ENCODE measurements at places on chromosomes 6 and 20. TPM values are rescaled to one million over a fixed set of nuclear protein-coding genes. Genes with fewer than 3 reads are reported as not detected.
A peak's percentile ranks its signal among the peaks of the same experiment; 100 is the strongest.

The POM121L2 gene
- not detected for total RNA-seq

DNA sequence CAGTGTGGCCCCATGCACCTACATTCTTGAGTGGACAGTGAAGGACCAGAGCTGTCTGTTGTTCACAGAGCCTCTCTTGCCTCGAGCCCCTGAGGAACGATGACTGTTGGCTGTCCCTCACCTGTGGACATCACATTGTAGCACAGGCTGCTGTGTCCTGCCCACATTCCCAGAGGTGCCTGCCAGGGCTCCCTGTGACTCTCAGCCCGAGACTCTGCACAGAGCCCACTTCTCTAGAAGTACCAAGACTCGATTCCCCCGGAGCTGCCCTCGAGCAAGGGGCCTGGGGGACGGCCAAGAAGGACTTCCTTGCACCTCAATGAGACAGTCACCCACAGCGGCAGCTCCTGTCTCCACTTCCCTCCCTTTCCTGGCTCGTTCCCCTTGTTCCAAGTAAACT lies 28.6 kb upstream of the DLGAP4 start:
- peaks cover 26% of the 10 kb centered on the region for H3K27me3 ChIP-seq
- H3K27ac ChIP-seq, result no peak overlapping the region
- H3K4me3 ChIP-seq, result no peak overlapping the region
- H3K36me3 ChIP-seq, result no peaks in the 10 kb centered on the region
- no peaks in the 10 kb centered on the region for H3K4me1 ChIP-seq
- no peak for DNase-seq

The PSORS1C2 gene
- not detected for total RNA-seq

GRCh38 chr6:42335896-42336295 lies 115.8 kb downstream of the TRERF1 start:
- H3K4me3 ChIP-seq, result no peak overlapping the region
- peaks cover 8% of the 10 kb centered on the region for H3K4me1 ChIP-seq
- H3K27ac ChIP-seq, result no peak overlapping the region
- no peaks in the 10 kb centered on the region for H3K36me3 ChIP-seq
- DNase-seq, result no peak
- no peaks in the 10 kb centered on the region for H3K27me3 ChIP-seq

The HLA-DQB1 gene
- total RNA-seq, result not detected

- H3K4me1 ChIP-seq, result peaks cover 20% of the 10 kb centered on the region
- H3K27ac ChIP-seq, result no peak overlapping the region
- no peaks in the 10 kb centered on the region for H3K27me3 ChIP-seq
- DNase-seq, result no peak
Observed at GRCh38 chr20:25539742-25540672, 45.3 kb downstream of the NINL start.

DNA sequence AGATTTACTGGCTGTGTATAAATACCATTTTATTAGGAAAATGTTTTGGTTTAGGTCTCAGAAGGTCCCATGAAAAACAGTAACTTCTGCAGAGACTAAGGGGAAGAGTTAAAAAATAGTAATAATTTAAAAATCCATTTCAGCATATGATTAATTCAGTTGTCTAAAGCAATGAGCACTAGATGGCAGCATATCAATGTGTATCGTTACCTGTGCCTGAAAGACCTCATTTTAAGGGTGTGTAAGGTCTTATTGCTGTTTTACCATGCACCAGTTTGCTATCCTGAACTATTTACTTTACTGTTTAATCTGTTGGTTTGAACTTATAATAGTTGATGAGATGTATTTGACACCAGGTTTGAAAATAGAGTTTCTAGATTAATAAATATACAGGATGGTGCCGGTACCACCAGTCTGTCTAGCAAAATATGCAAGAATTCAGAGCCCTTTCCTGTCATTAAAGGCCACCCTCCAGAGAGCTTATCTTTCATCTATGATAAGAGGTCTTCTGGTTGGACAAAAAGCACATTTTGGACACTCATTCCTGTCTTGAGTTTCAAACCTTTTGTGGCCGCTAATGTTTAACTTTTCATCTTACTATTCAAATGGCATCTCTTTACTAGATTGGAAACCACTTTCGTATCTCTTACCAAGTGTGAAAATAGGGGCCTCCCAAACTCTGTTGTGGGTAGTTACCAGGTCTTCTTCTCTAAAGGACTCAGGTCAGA lies 8.9 kb upstream of the AHI1 start:
- H3K27ac ChIP-seq, result no peak overlapping the region
- H3K4me3 ChIP-seq, result no peak overlapping the region
- H3K27me3 ChIP-seq, result no peaks in the 10 kb centered on the region
- H3K4me1 ChIP-seq, result no peaks in the 10 kb centered on the region
- DNase-seq, result peak; percentile 58
- no peaks in the 10 kb centered on the region for H3K36me3 ChIP-seq

GRCh38 chr6:15290067-15290680 lies 44.3 kb downstream of the JARID2 start:
- no peaks in the 10 kb centered on the region for H3K27me3 ChIP-seq
- H3K4me1 ChIP-seq, result 0 out of 2 replicates have a peak, but pooled peaks cover 4% of the 10 kb centered on the region
- no peak overlapping the region for H3K27ac ChIP-seq
- no peaks in the 10 kb centered on the region for H3K36me3 ChIP-seq
- no peak for DNase-seq

- peaks cover 66% of the 10 kb centered on the region for H3K4me1 ChIP-seq
- no peaks in the 10 kb centered on the region for H3K27me3 ChIP-seq
- DNase-seq, result peak; percentile 99
- H3K4me3 ChIP-seq, result peak overlapping the region; percentile 30
- H3K36me3 ChIP-seq, result no peaks in the 10 kb centered on the region
Observed at GRCh38 chr6:43702534-43703440, 15.2 kb upstream of the MRPS18A start.

DNA sequence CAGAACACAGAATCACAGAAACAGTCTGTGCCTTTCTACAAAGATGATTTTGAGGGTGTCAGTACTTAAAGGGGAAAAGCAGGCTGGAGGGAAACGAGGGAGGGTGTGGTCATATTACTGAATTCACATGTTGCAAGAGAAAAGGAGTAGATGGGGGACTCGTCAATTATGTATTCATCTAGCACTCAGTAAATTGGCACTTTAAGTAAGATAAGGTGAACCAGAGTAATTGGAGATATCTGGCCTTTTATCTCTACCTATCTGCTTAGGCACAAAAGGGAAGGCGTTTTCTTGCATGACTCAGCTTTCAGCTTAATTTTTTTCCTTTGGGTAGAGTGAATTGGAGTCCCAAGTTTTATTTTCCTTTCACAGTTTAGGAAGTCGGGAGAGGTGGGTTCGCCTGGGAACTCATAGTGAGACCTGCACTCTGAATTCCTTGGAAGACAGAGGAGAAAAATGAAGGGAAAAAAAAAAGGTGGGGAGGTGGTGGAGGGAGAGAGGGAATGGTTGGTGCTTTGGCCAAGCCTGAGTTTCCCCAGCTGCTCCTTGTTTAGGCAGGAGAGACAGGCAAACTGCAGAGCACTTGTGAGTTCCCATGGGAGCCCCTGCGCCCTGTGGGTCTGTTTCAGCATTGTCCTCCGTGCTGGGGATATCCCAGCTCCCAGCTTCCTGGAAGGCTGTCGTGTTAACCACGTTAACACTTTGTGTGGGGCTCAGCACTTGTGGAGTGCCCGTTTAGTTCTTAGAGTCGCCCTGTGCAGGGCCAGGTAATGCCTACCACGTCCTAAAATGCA lies 19.7 kb upstream of the GTSF1L start:
- no peak overlapping the region for H3K4me3 ChIP-seq
- DNase-seq, result peak; percentile 84
- no peak overlapping the region for H3K27ac ChIP-seq
- no peaks in the 10 kb centered on the region for H3K36me3 ChIP-seq
- no peaks in the 10 kb centered on the region for H3K27me3 ChIP-seq

DNA sequence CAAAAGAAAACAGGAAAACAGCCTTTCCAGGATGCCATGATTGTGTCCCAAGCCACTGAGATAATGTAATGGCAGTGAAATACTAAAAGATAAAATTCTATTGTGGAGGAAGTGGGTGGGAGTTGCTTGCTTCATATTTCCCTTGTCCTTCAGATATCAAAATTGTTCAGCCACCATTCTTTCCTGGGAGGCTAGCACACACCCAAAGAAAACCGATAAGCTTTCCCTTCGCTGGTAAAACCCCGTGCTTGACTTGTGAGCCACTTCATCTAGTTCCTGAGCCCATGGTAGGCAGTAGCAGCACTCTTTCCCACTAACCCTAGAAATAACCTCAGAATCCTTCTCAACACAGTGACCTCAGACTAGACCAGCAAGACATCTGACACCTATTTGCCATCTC lies 357.4 kb upstream of the PLCB4 start:
- no peaks in the 10 kb centered on the region for H3K27me3 ChIP-seq
- DNase-seq, result no peak
- no peaks in the 10 kb centered on the region for H3K36me3 ChIP-seq
- H3K27ac ChIP-seq, result no peak overlapping the region
- H3K4me1 ChIP-seq, result no peaks in the 10 kb centered on the region
- no peak overlapping the region for H3K4me3 ChIP-seq

DNA sequence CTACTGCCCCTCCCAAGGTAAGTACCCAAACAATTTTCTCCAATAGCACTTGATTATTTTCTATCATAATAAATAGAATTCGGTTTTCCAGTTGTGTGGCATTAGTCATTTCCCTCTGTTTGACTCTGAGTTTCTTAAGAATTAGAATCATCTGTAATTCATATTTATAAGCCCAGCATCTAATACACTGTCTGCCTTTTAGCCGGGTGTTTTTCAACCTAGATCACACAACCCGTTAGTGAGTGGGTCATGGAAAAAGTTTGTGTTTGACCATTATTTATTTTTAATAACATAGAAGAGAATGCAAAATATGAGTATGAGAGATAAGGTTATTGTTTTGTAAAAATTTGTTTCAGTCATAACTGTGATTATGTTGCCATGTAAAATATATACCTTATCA lies 701.6 kb downstream of the RFPL4B start:
- H3K4me3 ChIP-seq, result no peak overlapping the region
- no peak overlapping the region for H3K27ac ChIP-seq
- H3K36me3 ChIP-seq, result no peaks in the 10 kb centered on the region
- no peak for DNase-seq

- peaks cover 3% of the 10 kb centered on the region for H3K27me3 ChIP-seq
- peaks cover 13% of the 10 kb centered on the region for H3K4me1 ChIP-seq
Observed at GRCh38 chr20:47872341-47872740, 87.1 kb upstream of the SULF2 start.

DNA sequence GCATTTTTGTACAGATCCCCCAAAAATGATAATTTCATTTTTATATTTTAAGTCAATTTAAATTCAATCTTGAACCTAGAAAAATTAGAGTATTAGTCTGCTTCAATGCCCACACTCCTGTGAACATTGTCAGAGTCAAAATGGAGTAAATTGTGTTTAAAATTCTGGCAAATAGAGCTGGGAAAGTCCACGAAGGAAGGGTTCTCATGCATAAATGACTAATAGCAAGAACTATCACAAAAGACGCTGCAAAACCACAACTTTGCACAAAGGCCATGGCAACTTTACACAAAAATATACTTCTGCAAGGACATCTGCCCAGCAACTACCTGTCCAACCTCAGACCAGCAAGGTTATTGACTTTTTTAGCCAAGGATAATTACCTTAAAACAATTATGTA lies 203.2 kb upstream of the SMLR1 start:
- no peak for DNase-seq
- H3K4me3 ChIP-seq, result no peak overlapping the region
- no peaks in the 10 kb centered on the region for H3K27me3 ChIP-seq
- peaks cover 12% of the 10 kb centered on the region for H3K4me1 ChIP-seq

The CCN5 gene
- not detected for total RNA-seq

GRCh38 chr6:121442576-121442975 lies 7.1 kb downstream of the GJA1 start:
- no peak overlapping the region for H3K4me3 ChIP-seq
- no peak overlapping the region for H3K27ac ChIP-seq
- H3K36me3 ChIP-seq, result no peaks in the 10 kb centered on the region
- DNase-seq, result no peak

The TMEM74B gene
- not detected for total RNA-seq

DNA sequence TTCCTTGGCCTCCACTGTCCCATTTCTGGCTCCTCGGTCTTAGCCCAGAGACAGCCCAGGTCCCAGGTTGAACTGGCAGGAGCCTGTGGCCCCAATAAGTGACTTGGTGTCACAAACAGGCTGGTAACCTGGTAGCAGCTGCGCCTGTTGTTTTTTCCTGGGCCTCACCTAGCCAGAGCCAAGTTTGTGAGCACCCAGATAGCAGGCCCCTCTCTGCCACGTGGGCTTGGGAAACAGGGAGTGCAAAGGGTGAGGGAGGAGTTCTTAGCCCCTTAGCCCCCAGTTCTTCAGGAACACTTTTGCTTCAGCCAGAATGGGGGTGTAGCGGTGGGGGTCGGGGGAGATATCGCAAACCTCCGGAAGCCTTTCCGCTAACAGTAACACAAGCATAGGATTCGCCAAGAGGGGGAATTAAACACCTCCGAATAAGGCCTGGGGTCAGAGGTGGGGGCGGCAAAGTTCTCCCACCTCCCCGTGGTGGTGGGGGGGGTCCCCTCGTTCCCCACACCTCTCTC lies 760 bp downstream of the C6orf132 start:
- H3K36me3 ChIP-seq, result no peaks in the 10 kb centered on the region
- H3K4me1 ChIP-seq, result no peaks in the 10 kb centered on the region
- DNase-seq, result no peak
- H3K27me3 ChIP-seq, result no peaks in the 10 kb centered on the region
- H3K27ac ChIP-seq, result no peak overlapping the region

The MRAP2 gene
- 20.3 TPM for total RNA-seq

DNA sequence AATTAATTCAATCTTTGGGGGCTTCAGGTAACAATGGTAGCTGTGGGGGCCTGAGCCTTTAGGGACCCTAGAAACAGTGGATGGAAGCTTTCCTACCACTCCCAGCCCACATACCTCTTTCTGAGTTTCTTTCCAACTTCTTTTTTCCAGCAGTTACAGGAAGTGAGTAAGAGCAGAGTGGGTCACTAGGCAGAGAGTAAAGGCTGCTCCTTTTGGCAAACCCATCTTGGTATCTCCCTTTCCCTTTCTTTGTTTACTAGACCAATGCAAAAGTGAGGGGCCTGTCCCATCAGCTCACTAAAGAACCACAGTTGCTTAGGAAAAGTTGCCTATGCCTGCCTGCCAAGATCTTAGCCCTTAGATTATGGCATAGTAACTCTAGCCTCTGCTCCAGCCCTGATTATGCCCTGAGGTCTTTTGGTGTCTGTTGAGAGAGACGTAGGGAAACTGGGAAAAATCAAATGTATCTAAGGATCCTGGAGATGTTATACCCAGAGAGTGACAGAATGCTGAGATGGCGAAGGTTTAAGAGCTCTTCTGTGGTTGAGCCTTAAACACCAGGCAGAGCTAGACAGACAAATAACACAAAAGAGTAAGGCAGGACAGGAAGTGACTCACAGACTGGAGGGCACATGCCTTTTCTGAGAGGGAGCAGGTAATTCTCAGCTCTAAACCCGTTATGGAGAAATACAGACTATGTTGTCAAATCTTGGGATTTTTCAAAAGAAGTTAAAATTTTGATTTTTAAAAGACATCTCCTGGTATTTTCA lies 31.3 kb downstream of the TRMT6 start:
- DNase-seq, result no peak
- H3K27me3 ChIP-seq, result peaks cover 4% of the 10 kb centered on the region
- no peaks in the 10 kb centered on the region for H3K36me3 ChIP-seq
- peaks cover 8% of the 10 kb centered on the region for H3K4me1 ChIP-seq
- no peak overlapping the region for H3K4me3 ChIP-seq

GRCh38 chr6:17178754-17179529 lies 77.1 kb downstream of the STMND1 start:
- H3K4me1 ChIP-seq, result no peaks in the 10 kb centered on the region
- no peak overlapping the region for H3K4me3 ChIP-seq
- no peak for DNase-seq
- H3K36me3 ChIP-seq, result no peaks in the 10 kb centered on the region

All from SJCRH30 (cell line).